ENCODE measurements at places on chromosomes 7 and 10. TPM values are rescaled to one million over a fixed set of nuclear protein-coding genes. Genes with fewer than 3 reads are reported as not detected.
A peak's percentile ranks its signal among the peaks of the same experiment; 100 is the strongest.

Gene MACC1
- not detected for total RNA-seq

Gene TMEM184A
- 3.2 TPM for total RNA-seq

Gene PALD1
- total RNA-seq = not detected

Gene VAX1
- total RNA-seq = not detected

Gene HOGA1
- not detected for total RNA-seq

Gene SPDYE6
- not detected for total RNA-seq

Gene GPNMB
- 0.75 TPM for total RNA-seq

- DNase-seq = no peak
- H3K4me1 ChIP-seq = peaks cover 11% of the 10 kb centered on the region
- no peaks in the 10 kb centered on the region for H3K36me3 ChIP-seq
- H3K4me3 ChIP-seq = no peak overlapping the region
Measured at GRCh38 chr7:11456574-11456973, 375.4 kb downstream of the THSD7A start.

GRCh38 chr7:128831994-128832879 is 2.0 kb downstream of the FLNC start:
- H3K4me3 ChIP-seq = peak overlapping the region; percentile 73
- DNase-seq = no peak
- H3K4me1 ChIP-seq = peaks cover 63% of the 10 kb centered on the region
- H3K36me3 ChIP-seq = peaks cover 39% of the 10 kb centered on the region
- H3K27ac ChIP-seq = peak overlapping the region; percentile 42

- no peaks in the 10 kb centered on the region for H3K36me3 ChIP-seq
- no peaks in the 10 kb centered on the region for H3K27me3 ChIP-seq
- DNase-seq = peak; percentile 58
- no peaks in the 10 kb centered on the region for H3K4me1 ChIP-seq
Measured at GRCh38 chr7:6558837-6559236, 7.6 kb upstream of the GRID2IP start.

GRCh38 chr7:28830846-28831245 is 127.3 kb downstream of the TRIL start:
- H3K27me3 ChIP-seq = no peaks in the 10 kb centered on the region
- H3K4me1 ChIP-seq = no peaks in the 10 kb centered on the region
- no peak overlapping the region for H3K4me3 ChIP-seq
- H3K27ac ChIP-seq = no peak overlapping the region

GRCh38 chr7:103071000-103071399 is 3.6 kb downstream of the FBXL13 start:
- DNase-seq = no peak
- no peak overlapping the region for H3K27ac ChIP-seq
- H3K4me3 ChIP-seq = no peak overlapping the region
- no peaks in the 10 kb centered on the region for H3K27me3 ChIP-seq
- H3K4me1 ChIP-seq = peaks cover 13% of the 10 kb centered on the region
- H3K36me3 ChIP-seq = no peaks in the 10 kb centered on the region

DNA sequence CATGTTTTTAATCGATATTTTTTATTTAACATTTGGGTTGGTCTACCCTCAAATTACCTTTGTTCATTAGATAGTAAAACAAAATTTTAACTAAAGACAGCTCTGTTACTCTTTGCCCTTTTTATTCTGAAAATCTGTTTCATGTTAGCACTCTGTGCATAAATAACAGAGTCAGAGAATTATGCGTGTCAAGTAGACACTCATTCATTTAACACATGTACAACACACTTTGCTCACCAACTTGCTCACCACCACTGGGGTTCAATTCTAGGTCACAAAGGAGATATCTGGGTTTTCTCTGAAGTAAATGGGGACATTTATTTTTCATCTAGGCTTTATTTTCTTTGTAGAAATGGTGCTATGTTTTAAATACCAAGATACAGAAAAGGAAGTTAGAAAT is 457.4 kb upstream of the SEMA3D start:
- no peak for DNase-seq
- no peaks in the 10 kb centered on the region for H3K36me3 ChIP-seq
- no peaks in the 10 kb centered on the region for H3K27me3 ChIP-seq
- H3K4me1 ChIP-seq = no peaks in the 10 kb centered on the region
- no peak overlapping the region for H3K27ac ChIP-seq

DNA sequence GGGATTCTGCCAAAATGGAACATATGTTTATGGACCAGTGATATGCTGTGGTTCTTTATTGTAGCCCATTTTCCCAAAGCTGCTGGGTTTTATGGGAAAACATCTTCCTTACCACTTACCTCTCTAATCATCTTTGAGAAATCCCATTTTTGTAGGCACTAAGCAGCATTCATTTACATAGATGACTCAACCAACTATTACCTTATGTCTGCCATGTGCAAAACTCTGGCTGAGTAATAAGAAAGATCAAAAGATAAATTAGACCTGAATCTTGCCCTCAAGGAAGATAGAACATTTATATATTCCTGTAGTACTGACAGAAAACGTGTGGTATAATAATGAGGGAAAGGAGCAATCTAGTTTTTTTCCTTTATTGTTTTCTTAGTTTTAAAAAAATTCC is 24.3 kb downstream of the CBLL1 start:
- H3K4me3 ChIP-seq = no peak overlapping the region
- no peak for DNase-seq
- no peaks in the 10 kb centered on the region for H3K36me3 ChIP-seq
- H3K27me3 ChIP-seq = 0 out of 2 replicates have a peak, but pooled peaks cover 3% of the 10 kb centered on the region

GRCh38 chr7:117873310-117874190 is at the start of gene CTTNBP2:
Gene CTTNBP2, minus strand, starts transcription at chr7:117873441. Its CDS starts 26 bp downstream, at chr7:117873415.
- H3K4me1 ChIP-seq = peaks cover 13% of the 10 kb centered on the region
- H3K27me3 ChIP-seq = peaks cover 67% of the 10 kb centered on the region
- no peaks in the 10 kb centered on the region for H3K36me3 ChIP-seq
- H3K4me3 ChIP-seq = peak within 1 kb of the TSS; percentile 37
- no peak within 1 kb of the TSS for H3K27ac ChIP-seq

GRCh38 chr10:26780793-26781601 is 79.8 kb downstream of the ABI1 start:
- no peaks in the 10 kb centered on the region for H3K36me3 ChIP-seq
- no peak overlapping the region for H3K4me3 ChIP-seq
- H3K4me1 ChIP-seq = peaks cover 17% of the 10 kb centered on the region
- no peaks in the 10 kb centered on the region for H3K27me3 ChIP-seq
- peak overlapping the region; percentile 72 for H3K27ac ChIP-seq

DNA sequence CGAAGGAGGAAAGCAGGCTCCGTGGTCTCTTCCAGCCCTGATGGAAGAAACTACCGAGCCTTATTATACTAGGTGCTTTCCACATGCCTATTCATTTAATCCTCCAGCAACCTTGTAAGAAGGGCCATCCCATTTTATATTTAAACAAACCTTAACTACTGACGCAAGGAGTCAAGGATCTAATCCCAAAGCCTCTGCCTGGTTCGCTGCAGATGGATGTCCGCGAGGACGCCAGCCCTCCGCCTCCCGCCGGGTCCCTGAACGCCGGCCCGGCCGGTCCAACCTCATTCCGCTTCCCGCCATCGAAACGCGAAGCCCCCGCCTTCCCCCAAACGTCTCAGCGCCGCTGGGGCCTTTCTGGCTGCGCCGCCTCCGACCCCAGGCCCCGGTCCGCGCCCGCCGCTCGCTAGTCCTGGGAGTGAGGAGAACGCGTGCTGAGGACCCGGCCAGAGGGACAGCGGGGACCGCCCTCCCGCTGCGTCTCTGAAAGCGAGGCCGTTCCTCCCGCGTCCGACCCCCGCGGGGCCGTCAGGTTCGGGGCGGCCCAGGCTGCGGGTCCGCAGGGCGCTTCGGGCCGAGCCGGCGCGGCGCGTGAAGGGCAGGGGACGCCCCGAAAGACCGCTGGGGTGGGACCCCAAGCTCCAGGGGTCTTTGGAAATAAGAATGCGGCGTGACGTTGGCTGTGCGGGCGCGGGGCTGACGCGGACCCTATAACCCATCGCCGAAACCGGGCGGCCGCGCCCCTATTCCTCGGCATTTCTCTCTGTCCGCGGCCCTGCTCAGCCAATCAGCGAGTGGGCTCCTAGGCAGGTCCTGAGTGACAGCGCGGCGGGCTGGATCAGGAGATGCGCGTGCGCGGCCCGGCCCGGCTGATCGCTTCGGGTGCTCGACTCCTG is at the start of gene ATP6V0E2:
ATP6V0E2 (plus strand) TSS at position 896 of the 896 bp plus-strand sequence. CDS start 97 bp downstream, outside the sequence.
- H3K36me3 ChIP-seq = no peaks in the 10 kb centered on the region
- H3K27ac ChIP-seq = no peak within 1 kb of the TSS
- peak within 1 kb of the TSS; percentile 56 for H3K4me3 ChIP-seq
- H3K27me3 ChIP-seq = no peaks in the 10 kb centered on the region
- DNase-seq = peak; percentile 68
- peaks cover 17% of the 10 kb centered on the region for H3K4me1 ChIP-seq

DNA sequence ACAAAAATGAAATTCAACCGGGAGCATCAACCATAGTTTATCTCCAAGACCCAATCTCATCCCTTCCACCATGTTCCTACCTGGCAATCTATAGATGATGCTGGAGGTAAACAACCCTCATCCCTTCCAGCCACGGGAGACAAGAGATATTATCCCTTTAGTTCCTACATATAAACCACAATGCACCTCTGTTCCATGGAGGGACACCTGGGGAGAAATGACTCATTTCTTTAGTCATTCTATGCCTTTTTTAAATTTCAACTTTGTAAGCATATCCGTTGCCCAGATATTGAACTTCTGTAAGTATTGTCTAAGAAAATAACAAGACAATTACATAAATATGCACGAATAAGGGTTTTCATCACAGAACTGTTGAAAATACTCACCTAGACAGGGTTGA is 15.5 kb upstream of the SFMBT2 start:
- no peaks in the 10 kb centered on the region for H3K4me1 ChIP-seq
- no peaks in the 10 kb centered on the region for H3K27me3 ChIP-seq
- H3K4me3 ChIP-seq = no peak overlapping the region
- no peaks in the 10 kb centered on the region for H3K36me3 ChIP-seq
- H3K27ac ChIP-seq = no peak overlapping the region

DNA sequence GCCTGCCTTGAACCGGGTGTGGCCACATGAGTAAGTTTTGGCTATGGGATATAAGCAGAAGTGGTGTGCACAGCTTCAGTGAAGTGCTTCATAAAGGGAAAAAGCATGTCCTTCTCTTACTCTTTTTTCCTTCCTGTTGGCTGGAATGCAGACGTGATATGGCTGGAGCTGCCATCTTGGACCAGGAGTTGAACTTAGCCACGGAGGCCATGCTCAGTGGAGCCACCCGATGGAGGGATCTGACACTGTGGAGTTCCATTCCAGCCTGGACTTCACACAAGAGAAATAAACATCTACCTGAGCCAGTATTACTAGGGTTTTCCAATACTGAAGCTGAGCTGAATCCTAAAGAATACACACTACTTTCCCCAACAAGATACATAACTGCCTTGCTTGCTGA is 52.3 kb downstream of the CCDC3 start:
- H3K4me3 ChIP-seq = no peak overlapping the region
- no peaks in the 10 kb centered on the region for H3K27me3 ChIP-seq
- no peak overlapping the region for H3K27ac ChIP-seq
- no peak for DNase-seq

DNA sequence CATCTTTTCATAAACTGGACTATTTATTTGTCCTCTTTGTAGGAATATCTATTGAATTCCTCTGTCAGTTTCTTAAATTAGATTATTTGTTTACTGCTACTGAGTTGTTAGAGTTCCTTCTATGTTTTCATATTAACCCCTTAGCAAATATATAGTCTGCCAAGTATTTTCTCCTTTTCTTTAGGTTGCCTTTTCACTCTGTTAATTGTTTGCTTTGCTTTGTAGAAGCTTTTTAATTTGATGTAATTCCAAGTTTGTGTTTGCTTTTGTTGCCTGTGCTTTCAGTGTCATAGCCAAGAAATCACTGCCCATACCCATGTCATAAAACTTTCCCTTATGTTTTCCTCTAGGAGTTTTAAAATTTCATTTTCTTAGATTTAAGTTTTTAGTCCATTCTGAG is 256.2 kb upstream of the SEMA3A start:
- H3K27me3 ChIP-seq = 0 out of 2 replicates have a peak, but pooled peaks cover 3% of the 10 kb centered on the region
- DNase-seq = no peak
- H3K27ac ChIP-seq = no peak overlapping the region
- H3K36me3 ChIP-seq = no peaks in the 10 kb centered on the region

DNA sequence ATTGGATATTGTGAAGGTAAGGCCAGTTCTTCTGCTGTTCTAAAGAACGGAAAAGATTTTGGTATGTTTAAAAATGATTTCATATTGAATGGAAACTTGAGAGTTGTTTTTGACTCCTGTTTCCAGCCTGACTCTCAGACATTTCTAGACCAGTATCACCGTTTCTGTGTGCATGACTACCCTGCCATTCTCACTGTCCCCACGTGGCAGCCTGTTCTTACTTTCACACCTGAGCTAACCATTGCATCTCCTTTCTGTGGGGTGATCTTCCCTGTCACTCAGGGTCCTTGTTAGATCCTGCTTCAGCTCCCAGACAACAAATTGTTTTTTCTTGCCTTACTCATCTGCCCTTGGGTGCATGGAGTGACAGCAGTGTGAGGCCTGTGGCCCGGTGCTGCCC is 38.9 kb downstream of the GLRX3 start:
- no peak overlapping the region for H3K27ac ChIP-seq
- H3K4me3 ChIP-seq = no peak overlapping the region
- peaks cover 70% of the 10 kb centered on the region for H3K36me3 ChIP-seq
- DNase-seq = no peak
- H3K27me3 ChIP-seq = no peaks in the 10 kb centered on the region

DNA sequence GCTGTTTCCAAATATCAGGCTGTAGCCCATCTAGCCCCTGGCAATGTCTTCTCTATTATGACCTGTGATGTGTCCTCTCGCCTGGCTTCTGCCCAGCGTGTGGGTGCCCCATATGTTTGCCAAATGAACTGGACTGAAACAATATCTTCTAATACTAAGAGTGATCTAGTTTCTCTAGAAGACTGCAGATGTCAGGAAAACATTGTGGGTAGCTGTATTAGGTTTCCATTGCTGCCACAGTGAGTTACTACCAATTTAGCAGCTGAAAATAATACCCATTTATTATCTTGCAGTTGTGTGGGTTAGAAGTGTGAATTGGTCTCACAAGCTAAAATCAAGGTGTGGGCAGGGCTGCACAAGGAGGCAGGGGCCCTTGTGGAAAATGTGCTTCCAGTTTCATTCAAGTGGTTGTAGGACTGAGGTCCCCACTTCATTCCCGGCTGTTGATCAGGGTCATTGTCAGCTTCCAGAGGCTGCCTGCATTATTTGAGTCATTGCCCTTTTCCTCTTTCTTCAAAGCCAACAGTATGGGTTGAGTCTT is 202.8 kb upstream of the BMPER start:
- H3K36me3 ChIP-seq = no peaks in the 10 kb centered on the region
- H3K27me3 ChIP-seq = 0 out of 2 replicates have a peak, but pooled peaks cover 4% of the 10 kb centered on the region
- H3K4me3 ChIP-seq = no peak overlapping the region
- H3K27ac ChIP-seq = no peak overlapping the region
- no peaks in the 10 kb centered on the region for H3K4me1 ChIP-seq

GRCh38 chr10:123994417-123995081 is 98.8 kb downstream of the CHST15 start:
- H3K27ac ChIP-seq = no peak overlapping the region
- no peaks in the 10 kb centered on the region for H3K36me3 ChIP-seq
- peaks cover 18% of the 10 kb centered on the region for H3K27me3 ChIP-seq

Measured in SJSA1 (cell line).